ENCODE measurements at places on chromosomes 1 and 21.
A peak's percentile ranks its signal among the peaks of the same experiment; 100 is the strongest.

DNA sequence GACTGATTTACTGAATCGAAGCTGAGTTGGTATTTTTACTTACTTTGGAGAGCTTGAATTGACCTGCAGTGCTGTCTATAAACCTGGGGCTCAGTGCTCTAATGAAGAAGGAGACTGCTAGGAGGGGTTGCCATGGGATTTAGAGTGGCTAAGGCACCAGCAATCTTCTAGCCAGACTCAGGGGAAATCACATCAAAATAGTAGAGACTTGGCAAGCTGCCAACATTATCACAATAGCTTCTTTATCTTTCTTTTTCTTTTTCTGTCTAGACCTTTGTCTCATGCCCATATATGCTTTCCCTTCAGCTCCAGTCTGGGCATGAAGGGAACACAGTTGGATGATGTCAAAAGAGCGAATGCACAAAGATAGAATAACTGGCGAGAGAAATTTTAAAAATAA lies 301.1 kb upstream of the DPYD start:
- DNase-seq, result no peak

DNA sequence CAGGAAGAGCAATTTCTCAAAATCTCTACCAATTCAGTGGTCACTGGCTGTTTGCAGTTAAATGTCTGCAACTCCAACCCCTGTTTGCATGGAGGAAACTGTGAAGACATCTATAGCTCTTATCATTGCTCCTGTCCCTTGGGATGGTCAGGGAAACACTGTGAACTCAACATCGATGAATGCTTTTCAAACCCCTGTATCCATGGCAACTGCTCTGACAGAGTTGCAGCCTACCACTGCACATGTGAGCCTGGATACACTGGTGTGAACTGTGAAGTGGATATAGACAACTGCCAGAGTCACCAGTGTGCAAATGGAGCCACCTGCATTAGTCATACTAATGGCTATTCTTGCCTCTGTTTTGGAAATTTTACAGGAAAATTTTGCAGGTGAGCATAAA lies 167.2 kb downstream of the CRB1 start:
- no peak for DNase-seq

DNA sequence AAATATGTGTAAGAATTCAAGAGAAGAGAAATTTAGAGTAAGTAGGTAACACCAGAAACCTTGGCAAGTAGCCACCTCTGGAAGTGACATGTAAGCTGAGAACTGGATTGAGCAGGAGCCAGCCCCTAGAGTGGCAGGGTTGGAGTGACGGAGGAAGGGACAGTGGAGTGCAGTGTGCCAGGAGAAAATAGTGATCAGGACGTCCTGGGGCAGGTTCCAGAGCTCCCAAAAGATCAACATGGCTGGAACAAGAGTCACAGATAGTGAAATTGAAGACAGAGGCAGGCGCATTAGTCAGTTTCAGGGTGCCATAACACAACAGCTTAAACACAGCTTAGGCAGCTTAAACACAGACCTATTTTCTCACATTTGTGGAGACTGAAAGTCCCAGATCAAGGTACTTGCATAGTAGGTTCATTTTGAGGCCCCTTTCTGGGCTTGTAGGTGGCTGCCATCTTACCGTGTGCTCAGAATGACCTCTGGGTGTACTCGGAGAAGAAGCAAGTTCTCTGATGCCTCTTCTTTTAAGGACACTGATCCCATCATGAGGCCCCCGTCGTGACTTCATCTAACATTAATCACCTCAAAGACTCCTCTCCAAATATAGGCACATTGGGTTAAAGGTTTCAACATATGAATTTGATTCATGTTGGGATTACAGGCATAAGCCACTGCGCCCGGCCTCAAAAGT lies 37.2 kb downstream of the GNPAT start:
- no peak for DNase-seq

GRCh38 chr21:25461725-25462124 lies 145.6 kb downstream of the MRPL39 start:
- no peak for DNase-seq

- DNase-seq, result peak; percentile 88
These were observed 33.9 kb upstream of the LBR start for GRCh38 chr1:225461533-225462428.

DNA sequence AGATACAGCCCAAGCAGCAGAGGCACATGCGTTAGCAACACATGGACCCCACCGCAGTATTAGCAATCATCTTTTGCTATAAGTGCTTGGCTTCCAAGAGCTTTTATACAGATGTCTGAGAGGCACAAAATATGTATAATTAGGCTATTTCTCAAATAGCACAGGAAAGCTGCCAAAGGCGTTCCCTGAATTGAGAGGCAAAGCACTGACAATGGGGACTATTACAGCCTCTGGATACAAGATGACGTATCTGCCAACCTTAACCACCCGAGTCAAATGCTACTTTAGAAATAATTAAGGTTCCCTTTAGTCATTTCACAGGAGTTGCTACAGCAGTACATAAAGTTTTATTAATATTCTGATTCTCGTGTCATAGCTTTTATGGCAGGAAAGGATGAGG lies 6.4 kb downstream of the STMN1 start:
- DNase-seq, result no peak

GRCh38 chr21:14354515-14354914 lies 28.4 kb downstream of the HSPA13 start:
- no peak for DNase-seq

GRCh38 chr1:29123053-29123886 lies 433 bp downstream of the TMEM200B start:
- peak; percentile 77 for DNase-seq

- no peak for DNase-seq
These were observed 77.0 kb downstream of the ATF6 start for GRCh38 chr1:161843156-161843555.

GRCh38 chr1:87370544-87370943 lies 41.9 kb downstream of the LMO4 start:
- no peak for DNase-seq

DNA sequence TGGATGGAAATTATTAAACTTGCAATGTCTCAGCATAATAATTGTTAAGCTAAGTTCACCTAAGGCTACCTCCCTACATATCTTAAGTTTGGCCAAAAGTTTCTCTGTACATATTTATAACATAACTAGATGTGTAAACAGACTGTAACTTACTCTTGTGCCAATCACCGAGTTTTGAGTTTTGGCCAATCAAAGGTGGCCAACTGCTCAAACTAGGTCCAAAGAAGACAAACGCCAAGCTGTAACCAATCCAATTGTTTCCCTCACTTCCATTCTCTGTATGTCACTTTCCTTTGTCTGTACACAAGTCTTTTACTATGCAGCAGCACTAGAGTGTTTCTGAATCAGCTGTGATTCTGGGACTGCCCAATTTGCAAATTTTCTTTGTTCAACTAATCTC lies 197.8 kb downstream of the LYPLAL1 start:
- no peak for DNase-seq

DNA sequence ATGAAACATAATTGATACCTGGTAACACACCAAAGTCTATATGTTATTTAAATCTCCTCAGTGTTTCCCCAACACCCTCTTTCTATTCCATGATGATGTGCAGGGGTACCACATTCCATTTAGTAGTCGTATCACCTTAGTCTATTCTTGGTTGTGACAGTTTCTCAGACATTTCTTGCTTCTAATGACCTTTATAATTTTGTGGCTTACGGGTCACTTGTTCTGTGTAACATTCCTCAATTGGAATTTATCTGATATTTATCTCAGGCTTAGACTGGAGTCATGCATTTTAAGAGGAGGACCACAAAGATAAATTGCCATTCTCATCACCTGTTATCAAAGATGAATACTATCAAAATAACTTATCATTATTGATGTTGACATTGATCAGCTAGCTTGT lies 679.6 kb downstream of the USP25 start:
- no peak for DNase-seq

DNA sequence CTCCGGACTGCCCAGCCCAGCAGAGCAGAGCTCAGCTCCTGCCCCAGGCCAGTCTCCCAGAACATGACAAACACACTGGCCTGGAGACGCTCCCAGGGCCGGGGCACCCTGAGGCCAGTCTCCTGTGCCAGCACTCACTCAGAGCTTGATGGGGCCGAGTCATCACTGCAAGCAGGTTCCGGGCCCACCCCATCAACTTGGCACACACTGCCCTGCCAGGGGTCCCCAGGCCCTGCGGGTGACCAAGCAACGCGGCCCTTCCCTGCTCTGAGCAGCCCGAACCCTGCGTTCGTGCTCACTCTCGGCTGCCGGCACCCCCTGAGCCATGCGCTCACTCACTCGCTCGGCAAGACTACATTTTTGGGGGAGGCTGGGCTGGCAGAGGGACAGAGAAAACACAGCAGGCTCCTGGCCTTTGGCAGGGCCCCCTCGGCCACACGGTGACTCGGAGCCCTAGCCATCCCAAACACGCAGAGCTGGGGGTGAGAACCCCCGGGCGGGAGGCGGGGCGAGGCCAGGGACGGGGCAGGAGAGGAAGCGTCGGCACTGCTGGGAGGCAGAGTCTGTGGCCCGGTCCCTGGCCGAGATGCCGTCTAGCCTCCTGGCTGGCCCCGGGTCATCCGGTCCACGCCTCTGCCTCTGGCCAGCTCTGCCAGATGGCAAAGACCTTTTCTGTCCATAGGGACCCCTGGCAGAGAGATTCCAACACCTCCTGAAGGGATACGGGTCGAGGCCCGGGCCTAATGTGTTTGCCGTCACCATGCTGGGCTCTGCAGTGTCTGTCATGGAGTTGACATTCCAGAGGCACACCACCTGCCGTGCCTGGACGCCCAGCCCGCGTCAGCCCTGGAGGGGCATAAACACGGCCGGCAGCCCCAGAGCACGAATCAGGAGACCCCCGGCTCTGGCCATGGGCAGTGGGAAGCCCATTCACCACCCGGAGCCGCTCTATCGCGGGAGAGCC lies 68.0 kb downstream of the MEGF6 start:
- DNase-seq, result peak; percentile 82

DNA sequence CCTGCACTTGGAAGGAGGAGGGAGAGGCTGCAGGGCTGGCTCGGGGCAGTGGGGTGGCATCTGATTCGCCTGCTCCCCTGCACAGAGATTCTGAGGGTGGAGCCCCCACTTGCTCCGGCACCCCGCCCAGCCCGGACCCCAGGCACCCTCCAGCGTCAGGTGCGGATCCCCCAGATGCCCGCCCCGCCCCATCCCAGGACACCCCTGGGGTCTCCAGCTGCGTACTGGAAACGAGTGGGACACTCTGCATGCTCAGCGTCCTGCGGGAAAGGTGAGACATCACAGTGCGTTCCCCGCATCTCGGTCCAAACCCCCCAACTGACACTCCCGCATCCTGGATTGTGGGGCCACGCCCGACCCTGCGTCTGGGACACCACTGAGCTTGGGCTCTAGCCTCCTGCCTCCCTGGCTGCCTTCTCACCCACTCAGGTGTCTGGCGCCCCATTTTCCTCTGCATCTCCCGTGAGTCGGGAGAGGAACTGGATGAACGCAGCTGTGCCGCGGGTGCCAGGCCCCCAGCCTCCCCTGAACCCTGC lies 7.9 kb downstream of the ADAMTSL4 start:
- DNase-seq, result no peak

- DNase-seq, result no peak
These were observed 258.5 kb downstream of the TRABD2B start for GRCh38 chr1:47738560-47739182.

Data from sigmoid colon (tissue), 7 donors.